ENCODE measurements at places on chromosomes 7 and 10. TPM values are rescaled to one million over a fixed set of nuclear protein-coding genes. Genes with fewer than 3 reads are reported as not detected.

The GPR85 gene
- total RNA-seq: 0.54 TPM

DNA sequence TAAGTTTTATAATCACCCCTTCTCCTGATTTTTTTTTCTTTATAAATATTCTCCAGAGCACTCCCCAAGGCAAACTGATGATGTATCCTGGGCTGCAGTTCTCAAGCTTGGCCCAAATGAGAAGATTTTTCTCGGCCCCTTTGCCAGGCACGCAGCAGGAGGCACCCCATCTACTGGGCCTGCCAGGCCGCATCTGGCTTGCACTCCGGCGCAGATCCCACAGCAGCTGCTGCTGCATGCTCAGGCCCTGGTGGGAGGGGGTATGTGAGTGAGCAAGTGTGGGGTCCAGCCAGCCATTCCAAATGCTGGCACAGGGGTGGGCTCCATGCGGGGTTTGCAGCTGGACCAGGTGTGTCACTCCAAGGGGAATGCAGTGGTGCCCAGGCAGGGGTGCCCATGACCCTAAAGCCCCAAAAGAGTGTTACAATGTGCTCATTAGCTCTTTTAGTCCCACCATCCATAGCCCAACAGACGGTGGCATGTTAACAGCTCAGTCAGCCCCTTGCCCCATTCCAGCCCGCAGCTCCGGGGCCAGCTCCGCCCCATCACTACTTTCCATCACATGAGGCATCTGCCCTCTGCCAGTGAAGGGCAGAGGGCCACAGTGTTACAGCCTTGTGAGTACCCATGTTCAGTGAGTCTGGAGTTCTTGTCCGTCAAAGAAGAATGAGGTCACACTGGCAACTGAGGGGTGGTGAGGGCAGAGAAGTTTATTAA lies 25.9 kb downstream of the OAT start:
- no peak overlapping the region for H3K27ac ChIP-seq
- no peak overlapping the region for H3K4me3 ChIP-seq
- H3K4me1 ChIP-seq: peaks cover 4% of the 10 kb centered on the region
- no peak for DNase-seq
- peaks cover 2% of the 10 kb centered on the region for H3K36me3 ChIP-seq

DNA sequence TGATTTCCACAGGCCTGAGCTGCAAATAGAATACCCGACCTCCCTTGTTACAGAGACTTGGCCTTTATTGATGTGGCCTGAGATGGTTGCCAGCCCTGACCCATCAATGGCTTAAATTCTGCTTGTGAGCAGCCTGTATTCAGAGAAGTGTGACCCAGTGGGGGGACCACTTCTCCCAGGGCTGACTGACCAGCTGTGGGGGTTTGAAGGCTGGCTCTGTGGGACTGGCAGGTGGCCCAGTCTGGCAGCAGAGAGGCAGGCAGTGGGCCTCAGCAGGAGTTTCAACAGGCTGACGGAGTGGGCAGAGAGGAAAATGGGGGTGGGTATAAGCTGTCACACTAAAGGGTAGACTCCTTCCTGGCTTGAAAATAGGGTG lies 12.2 kb upstream of the PPIF start:
- H3K27me3 ChIP-seq: no peaks in the 10 kb centered on the region
- H3K4me3 ChIP-seq: no peak overlapping the region
- no peaks in the 10 kb centered on the region for H3K36me3 ChIP-seq
- DNase-seq: no peak
- H3K27ac ChIP-seq: no peak overlapping the region
- H3K4me1 ChIP-seq: peaks cover 11% of the 10 kb centered on the region

The ADD3 gene
- total RNA-seq: 85.6 TPM

DNA sequence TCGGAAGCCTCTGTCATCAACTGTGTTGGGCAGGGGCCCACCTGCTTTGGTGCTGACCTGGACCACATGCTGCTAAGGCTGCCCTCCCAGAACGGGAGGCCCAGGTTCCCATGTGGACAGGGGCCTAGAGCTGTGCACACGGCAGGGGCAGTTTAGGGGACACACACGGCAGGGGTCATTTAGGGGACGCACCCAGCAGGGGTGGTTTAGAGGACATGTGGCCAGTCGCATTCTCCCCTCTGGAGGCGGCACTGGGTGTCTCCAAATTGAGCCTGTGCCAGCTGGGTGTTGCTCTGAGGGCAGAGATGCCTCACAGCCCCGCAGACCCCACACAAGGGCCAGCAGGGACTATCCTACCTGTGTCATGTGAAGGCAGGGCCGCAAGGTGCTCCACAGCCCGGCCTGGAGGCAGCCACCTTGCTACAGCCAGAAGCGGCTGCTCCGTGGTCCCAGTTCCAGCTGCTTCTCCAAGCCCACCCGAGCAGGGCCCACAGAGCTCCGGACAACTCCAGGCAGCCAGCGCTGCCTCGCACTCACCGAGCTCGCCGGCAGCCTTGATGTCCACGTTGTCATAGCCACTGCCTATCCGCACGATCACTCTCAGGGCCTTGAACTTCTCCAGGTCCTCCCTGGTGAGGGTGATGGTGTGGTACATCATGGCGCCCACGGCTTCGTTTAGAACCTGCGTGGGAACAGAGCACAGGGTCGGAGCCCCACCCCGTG lies 60.7 kb downstream of the ZRANB1 start:
- peaks cover 47% of the 10 kb centered on the region for H3K36me3 ChIP-seq
- H3K4me3 ChIP-seq: no peak overlapping the region
- H3K27ac ChIP-seq: no peak overlapping the region
- DNase-seq: no peak
- no peaks in the 10 kb centered on the region for H3K27me3 ChIP-seq

DNA sequence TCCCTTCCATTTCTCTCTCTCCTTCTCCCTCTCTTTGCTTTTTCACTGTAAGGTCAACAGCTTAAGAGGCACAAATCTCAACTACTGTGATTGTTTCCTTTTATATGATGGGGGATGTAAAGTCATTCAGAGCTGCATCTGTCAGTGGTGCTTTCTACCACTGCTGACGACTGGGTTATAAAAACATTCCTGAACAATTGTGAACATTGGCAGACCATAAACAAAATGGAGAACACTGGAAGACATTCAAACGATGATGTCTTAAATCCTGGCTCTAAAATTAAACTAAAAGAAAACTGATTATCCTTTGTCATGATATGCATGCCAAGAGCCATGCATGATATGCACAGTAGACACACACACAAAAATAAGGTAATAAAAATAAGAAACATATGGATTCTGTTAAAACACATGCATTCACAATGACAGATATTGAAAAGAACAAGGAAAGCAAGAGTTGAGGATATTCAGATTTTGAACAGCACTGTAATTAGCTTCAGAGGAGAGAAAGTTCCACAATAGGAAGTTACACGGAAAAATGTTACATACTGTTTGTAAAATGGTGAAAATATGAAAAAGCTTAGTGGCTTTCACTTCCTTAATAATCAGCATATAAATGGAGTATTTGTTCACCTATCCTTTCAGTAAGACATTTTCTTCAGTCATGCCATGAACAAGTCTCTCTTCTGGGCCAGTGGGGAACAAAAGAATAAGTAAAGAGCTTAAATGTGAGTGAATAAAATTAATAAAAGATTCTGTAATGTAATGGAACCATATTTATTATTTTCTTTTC lies 89.2 kb downstream of the RNLS start:
- H3K36me3 ChIP-seq: no peaks in the 10 kb centered on the region
- no peaks in the 10 kb centered on the region for H3K27me3 ChIP-seq
- no peak overlapping the region for H3K27ac ChIP-seq

DNA sequence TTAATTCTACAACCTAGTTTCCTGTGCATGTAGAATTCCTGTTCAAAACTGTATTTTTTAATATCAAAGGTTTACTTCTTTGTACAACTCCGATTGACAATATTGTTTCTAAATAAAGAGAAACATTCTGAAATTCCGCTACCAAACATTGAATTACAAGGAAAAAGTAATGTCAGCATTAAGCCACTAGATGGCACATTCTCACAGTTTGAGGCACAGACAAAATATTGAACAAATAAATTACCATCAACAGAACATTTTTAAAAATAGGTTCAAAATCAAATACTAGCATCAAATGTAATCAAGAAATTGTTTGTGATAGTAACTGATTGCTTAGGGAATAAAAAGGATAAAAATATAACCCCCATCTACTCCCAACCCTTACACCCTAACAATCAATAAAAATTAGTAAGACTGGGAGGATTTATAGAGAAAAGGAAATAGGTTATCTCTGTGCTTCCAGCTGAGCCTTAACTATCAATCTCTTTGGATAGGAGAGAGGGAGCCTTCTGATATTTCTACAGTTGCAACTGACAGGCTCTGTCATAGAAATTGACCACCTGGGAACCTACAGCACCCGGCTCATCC lies 86.6 kb upstream of the C7orf33 start:
- DNase-seq: no peak
- H3K27me3 ChIP-seq: no peaks in the 10 kb centered on the region
- no peak overlapping the region for H3K4me3 ChIP-seq

The HOXA4 gene
- not detected for total RNA-seq

The GPR37 gene
- 17.4 TPM for total RNA-seq

GRCh38 chr10:46524472-46525176 lies 31.8 kb downstream of the GPRIN2 start:
- no peaks in the 10 kb centered on the region for H3K27me3 ChIP-seq
- no peaks in the 10 kb centered on the region for H3K36me3 ChIP-seq
- H3K4me3 ChIP-seq: no peak overlapping the region

The HTR5A gene
- not detected for total RNA-seq

- H3K4me3 ChIP-seq: no peak overlapping the region
- H3K36me3 ChIP-seq: no peaks in the 10 kb centered on the region
- DNase-seq: no peak
- H3K4me1 ChIP-seq: no peaks in the 10 kb centered on the region
Observed at GRCh38 chr7:117088623-117089194, 135.4 kb downstream of the ST7 start.

DNA sequence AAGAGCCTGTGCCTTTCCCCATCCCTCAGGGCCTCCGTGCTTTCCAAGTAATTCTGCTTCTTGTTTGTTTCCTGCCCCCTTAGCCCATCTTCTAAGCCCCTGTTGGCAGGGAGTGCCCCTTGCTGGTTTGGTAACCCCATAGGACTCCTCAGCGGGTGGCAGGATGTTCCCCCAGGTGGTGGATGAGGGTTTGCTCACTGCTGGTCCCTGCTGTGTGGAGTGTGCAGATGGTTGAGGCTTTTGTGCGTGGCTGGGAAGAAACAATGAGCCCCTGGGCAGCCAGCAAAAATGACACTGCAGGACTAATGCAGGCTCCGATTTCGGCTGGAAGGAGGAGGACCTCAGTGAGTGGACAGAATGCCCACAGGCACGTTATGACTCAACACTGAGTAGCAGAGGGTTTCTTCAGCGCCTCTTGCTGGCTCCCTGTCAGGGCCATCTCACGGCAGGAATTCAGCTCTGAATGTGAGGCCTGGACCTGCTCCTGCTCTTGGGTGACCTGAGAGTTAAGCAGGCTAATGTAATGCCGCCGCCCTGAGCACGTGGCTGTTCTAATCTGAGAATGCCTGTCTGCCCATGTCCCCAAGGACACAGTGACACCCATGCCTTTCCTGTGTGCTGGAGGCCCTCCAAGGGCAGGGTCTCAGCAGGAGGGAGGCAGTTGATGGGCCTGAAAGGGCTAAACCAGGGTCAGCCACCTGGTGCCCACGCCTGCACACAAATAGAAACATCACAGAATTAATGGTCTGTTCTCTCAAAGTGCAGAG lies 16.6 kb downstream of the BAG3 start:
- H3K27ac ChIP-seq: no peak overlapping the region
- no peaks in the 10 kb centered on the region for H3K36me3 ChIP-seq
- no peak overlapping the region for H3K4me3 ChIP-seq

DNA sequence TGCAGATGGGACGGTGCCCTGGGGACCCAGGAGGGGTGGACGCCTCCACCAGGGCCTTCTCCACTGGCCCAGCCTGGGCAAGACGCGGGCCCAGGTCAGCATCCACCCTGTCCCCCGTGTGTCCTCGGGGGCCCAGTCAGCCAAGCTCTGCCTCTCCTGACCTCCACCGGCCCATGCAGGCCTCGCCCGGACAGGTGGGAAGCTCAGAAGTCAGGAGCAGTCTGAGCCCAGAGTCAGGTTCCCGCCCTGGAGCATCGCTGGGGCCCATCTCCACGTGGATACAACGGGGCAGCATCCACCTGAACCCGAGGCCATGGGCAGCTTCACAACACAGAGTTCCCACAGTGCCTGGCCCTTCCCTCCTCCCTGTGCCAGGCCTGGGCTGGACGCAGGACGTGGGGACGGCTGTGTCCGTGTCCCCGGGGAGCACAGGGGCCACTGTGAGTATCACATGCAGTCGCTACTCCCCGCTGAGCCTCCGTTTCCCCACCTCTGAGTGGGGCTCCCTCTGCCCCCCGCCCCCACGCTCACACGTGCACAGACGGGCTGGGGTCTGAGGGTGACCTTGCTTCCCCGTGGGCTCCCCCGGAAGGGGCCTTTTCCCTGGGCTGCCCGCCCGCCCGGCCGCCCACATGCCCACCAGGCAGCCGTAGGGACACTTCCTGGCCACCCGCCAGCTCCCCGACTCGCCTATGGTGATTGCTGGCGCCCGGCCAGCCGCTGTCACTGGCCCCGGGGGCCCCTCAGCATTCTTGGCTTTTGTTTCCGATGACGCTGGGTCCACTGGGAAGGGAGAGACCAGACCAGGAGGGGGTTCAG lies 64.3 kb downstream of the PDGFA start:
- H3K27me3 ChIP-seq: peaks cover 3% of the 10 kb centered on the region
- DNase-seq: no peak
- H3K4me3 ChIP-seq: no peak overlapping the region
- H3K4me1 ChIP-seq: peaks cover 17% of the 10 kb centered on the region
- H3K36me3 ChIP-seq: no peaks in the 10 kb centered on the region
